Stimulated activated CD8-positive, alpha-beta memory T cell treated with anti-CD3 and anti-CD28 coated beads, Interleukin-15, amount 100 ng/mL, for 1 hour (primary cell): ENCODE measurements at places on chromosomes 2 and 18.

DNA sequence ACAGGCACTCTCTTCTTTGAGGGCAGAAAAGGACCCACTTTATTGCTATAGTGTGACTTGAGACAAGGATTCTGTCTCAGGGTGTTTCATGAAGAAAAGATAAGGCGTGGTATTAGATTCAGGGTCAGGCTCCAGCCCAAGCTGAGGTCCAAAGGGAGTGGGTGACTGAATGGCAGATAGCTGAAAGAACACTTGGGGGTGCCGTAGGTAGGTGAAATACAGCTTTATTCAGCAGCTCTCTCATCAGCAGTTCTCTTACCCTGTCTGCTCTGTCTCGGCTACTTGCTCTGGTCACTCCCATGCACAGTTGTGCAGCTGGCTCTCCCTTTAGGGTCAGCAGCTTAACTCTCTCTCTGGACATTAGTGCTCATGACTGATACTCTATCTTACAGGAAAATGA lies 379.9 kb downstream of the LPIN1 start:
- no peak for DNase-seq

GRCh38 chr2:211957799-211958198 lies 580.8 kb downstream of the ERBB4 start:
- no peak for DNase-seq

- no peak for DNase-seq
Measured at GRCh38 chr2:168849610-168850009, 40.6 kb downstream of the SPC25 start.

DNA sequence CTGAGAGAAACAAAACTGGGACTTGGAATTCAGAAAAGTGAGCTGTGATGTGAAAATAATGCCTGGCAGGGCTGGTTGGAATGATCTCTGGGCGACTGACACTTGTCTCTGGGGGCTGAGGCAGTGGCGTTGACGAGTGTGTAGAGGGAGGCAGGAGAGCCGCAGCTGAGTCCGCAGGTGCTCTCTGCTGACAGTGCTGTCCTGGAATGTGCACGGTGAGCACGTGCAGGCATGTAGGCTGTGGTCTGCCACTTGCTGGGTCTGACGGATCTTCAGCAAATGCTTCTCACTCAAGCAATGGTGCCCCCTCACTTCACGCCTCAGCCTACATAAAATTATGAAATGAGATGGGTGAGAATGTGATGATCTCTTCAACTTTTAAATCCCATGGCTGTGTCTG lies 38.5 kb upstream of the ATP9B start:
- DNase-seq = no peak

GRCh38 chr2:163198007-163198406 lies 359.4 kb upstream of the KCNH7 start:
- DNase-seq = no peak

- DNase-seq = no peak
Measured at GRCh38 chr2:207362716-207363115, 167.0 kb upstream of the CREB1 start.

GRCh38 chr2:104852090-104852666 lies 1.7 kb upstream of the POU3F3 start:
- no peak for DNase-seq

DNA sequence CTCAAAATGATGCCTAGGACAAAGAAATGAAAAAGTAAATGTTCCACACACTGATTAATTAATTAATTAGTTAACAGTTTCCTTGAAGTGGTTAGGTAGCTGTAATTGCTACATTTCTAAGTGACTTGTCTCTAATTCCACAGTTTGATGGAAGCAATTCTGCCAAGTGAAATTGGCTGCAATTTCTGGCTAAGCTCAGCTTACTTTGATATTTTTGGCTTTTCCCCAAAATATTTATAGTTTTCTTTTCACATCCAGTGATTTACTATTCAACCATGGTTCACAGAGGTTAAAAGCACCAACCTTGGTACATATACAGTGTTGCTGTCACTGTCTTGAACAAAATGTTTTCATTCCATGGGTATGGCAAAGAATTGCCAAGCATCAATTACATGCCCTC lies 459.5 kb upstream of the CDH20 start:
- DNase-seq = no peak

GRCh38 chr2:239328351-239329191 lies 72.2 kb downstream of the HDAC4 start:
- no peak for DNase-seq

- DNase-seq = no peak
Measured at GRCh38 chr18:44175891-44176290, 504.8 kb upstream of the SETBP1 start.

GRCh38 chr2:119494163-119494790 lies 30.0 kb downstream of the SCTR start:
- no peak for DNase-seq

DNA sequence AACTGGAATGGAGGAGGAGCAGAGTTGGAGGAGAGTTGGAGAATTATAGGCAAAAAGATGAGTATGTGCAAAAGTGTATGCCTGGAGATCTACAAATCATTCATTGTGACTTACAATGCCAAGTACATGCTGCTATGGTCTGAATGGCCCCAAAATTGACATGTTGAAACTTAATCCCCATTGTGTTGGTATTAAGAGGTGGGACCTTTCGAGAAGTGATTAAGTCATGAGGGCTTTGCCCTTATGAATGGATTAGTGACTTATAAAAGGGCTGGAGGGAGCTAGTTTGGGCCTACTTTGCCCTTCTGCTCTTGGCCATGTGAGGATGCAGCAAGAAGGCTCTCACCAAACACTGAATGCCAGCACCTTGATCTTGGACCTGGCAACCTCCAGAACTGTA lies 6.3 kb upstream of the RBMS1 start:
- no peak for DNase-seq

GRCh38 chr2:48694149-48694548 lies 61.4 kb downstream of the LHCGR start:
- no peak for DNase-seq

DNA sequence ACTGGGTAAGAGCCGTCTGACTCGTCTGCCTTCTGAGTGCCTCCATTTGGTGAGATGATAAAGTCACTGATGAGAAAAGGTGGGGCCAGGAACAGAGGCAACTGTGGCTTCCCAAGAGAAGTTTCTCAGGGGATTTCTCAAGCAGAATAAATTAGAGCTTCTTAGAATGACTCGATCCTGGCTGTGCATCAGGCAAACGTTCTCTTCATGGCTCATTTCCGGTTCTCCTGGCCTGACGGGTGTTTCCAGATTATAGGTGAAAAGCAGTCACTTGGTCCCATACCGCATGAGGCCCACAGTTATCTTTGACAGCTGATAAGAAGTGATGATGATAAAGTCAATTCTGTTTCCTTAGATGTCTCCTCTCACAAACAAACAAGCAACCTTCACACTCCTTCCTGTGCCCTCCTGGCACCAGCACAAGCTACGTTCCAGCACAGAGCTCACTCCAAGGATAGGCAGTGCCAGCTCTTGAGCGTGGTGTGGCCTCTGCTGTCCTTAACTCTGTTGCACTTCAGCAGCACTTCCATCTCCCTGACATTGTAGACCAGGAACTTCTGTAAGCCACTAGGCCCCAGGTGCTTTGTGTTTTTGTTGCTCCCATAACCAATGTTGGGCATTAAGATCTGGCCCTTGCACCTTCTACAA lies 37.8 kb upstream of the KCNF1 start:
- no peak for DNase-seq

GRCh38 chr2:45919160-45919650 lies 267.7 kb downstream of the PRKCE start:
- no peak for DNase-seq

DNA sequence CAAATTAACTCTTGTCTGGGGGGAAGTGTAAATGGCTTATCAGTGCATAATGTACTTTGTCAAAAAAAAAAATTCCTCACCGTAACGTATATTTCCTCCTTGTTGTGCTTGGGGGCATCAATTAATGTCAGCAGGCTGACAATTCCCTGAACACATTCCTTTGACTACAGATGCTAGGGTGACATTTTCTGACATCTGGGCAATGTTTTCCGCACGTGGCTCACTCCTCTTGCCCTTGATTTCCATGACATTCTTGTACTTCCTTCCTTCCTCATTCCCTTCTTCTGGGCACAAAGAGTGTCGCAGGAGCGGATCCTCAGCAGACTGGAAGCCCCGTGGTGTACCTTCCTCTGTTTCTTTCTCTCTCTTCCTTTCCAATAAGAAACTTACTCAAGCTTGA lies 173.7 kb downstream of the SP3 start:
- DNase-seq = no peak

DNA sequence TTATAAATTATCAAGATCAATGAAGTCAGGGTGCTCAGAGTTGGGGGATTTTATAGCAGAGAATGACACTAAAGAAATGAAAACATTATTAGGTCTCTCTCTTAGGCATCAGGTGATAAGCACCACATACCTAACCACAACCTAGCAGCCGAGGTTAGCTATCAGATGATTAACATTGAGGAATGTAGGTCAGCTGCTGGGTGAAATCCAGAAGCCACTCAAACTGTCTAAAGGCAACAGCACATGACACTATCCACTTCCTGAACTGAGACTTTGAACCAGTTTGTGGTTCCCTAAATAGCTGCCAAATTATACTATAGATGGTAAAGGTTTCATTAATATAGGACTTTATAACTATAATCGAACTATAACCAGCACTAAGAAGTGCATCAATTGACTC lies 4.7 kb downstream of the EPG5 start:
- DNase-seq = peak; percentile 19

DNA sequence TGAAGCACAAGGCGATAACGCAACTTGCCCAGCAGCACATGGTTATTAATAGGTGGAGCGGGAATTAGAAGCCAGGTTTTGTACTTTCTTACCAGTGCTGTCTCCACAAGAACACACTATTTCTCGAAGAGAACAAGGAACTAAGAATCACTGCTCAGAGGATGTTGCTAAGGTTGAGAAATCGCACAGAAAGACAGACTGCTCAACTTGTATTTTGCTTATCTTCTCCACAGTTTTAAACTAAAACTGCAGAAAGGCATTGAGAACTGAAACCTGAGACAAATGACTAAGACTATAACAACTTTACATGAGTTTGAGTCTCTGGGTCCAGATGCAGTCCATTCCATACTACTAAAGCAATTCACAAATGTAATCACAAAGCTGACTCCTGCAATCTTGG lies 6.2 kb downstream of the PRKD3 start:
- DNase-seq = no peak

GRCh38 chr2:39779927-39780326 lies 869 bp upstream of the THUMPD2 start:
- DNase-seq = no peak

- no peak for DNase-seq
Measured at GRCh38 chr2:134368009-134368817, 114.3 kb downstream of the MGAT5 start.

- DNase-seq = no peak
Measured at GRCh38 chr2:48319863-48320262, 210.1 kb upstream of the STON1 start.

DNA sequence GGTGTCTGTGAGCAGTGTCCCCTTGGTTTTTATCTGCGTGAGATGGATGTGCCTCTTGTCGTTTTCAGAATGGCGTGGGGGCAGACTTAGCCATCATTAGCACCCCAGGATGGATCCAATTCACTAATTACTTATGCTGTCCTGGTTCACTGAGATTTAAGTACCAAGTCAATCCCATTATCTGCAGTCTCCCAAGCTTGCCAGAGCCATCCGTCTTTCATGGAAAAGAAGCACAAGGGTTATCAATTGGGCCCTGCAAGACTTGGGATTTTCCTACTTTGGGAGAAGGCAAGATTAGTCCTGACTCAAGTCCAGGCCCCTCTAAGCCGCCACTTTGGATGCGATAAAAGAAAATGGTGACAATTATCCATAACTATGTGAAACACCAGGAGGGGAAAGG lies 404.0 kb downstream of the TMEM182 start:
- DNase-seq = no peak

GRCh38 chr2:226354434-226354833 lies 445.2 kb downstream of the IRS1 start:
- DNase-seq = no peak

DNA sequence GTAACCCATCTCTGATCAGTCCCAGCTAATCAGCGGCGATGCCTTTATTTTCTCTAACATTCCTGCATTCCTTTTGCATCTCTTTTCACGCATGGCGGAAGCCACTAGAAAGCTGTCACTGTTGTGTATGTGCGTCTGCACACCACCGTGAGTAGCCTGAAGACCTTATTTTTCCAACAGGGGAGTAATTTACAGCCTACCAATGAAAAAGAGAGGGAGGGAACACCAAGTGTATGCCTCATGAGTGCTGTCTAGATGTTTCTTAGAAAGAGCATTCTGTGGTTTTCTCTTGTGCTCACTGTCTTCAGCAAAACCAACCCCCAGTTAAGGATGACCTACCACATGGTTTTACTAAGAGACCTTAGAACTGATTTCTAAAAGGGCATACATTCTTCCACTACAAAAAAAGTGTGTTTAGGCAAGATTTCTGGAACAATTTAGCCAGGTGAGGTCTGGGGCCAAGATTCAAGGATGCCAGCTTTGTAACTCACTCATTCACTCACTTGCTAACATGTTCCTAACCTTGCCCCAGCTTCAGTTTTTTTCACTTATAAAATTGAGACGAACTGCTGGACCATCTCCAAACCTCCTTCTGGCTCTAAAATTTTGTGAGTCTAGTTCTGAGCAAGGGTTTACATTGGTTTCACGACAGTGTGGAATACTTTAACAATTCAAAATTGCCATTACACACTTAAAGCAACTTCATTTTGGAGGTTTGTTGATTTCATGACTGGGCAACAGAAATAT lies 51.4 kb downstream of the BCL2 start:
- DNase-seq = no peak

DNA sequence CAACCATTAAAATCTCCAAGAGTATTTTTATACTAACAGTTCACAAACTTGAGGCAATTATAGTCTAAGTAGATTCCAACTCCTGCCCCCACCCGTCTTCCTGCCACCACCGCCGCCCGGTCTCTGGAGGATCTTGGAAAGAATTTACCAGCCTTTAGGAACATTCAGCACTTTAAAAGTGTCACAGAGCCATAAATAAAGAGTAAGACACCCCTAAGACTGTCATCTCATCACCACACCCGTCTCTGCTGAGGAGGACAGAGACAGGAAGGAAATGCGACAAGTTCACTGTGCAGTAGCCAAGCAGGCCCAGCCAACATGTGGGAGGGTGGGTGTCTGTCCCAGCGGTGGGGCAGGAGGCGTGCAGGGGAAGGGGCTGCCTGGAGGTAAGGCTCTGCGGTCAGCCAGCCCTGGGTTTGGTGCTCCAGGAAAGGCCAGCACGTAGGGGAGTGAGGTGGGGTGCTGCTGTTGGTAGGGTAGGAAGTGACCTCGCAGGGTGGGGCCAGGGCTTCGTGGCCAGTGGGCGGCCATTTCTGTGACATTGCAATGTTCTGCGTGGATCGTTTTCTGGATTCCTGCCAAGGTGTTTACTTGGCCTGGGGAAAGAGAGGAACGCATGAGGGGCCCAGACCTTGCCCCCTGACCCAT lies 111.6 kb downstream of the FAM210A start:
- no peak for DNase-seq

GRCh38 chr2:160925956-160926355 lies 234.3 kb upstream of the TANK start:
- no peak for DNase-seq

DNA sequence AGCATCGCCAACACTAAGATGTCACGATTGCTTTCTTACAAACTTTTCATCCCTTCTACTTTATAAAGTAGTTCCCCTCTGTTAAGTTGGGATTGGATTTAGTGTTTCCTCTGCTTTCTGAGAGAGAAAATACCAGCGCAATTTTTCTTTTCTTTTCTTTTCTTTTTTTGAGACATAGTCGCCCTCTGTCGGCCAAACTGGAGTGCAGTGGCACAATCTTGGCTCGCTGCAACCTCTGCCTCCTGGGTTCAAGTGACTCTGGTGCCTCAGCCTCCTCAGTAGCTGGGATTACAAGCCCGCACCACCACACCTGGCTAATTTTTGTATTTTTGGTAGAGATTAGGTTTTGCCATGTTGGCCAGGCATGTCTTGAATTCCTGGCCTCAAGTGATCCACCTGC lies 9.0 kb downstream of the RELCH start:
- no peak for DNase-seq
